Activated CD4-positive, alpha-beta T cell treated with anti-CD3 and anti-CD28 coated beads, Interleukin-2, Interleukin-6, amounts not matched to agents 100 ng/mL and 50 ng/mL, durations not matched to agents 16 hours and 8 hours (primary cell): ENCODE measurements at places on chromosomes 6 and 20.

DNA sequence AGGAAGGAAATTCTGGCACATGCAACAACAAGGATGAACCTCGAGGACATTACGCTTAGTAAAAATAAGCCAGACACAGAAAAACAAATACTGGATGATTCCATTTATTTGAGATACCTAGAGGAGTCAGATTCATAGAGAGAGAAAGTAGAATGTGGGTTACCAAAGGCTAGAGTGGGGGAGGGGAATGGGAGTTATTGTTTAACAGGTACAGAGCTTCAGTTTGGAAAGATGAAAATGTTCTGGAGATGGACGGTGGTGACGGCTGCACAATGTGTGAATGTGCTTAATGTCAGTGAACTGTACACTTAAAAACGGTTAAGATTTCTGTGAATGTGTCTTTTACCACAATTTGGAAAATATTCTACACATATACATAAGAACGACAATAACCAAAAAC, 33.9 kb upstream of the DSP start:
- no peak for DNase-seq

- DNase-seq, result no peak
Measured at GRCh38 chr6:88605271-88605670, 358.1 kb downstream of the RNGTT start.

DNA sequence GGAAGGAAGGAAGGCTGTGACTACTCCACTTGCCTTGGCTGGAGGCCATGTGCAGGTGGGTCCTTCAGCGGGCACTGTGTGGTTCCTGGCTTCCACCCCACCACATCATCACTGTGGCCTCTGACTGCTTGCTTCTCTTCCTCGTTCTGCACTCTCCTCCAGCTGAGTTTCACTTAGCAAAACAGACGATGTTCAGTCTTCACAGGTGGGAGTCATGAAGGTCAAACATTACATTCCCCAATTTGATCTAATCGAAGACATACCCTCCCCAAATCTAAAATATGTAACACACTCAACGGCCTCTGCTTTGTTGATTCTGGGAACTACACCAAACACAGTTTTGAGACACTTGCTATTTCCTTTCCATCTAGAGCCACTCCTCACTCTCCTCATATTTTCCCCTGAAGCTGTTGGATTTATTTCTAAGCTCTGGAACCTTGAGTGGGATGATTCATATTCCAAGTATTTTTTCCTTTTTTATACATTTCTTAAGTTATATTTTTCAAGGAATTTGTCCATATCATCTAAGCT, 132.5 kb upstream of the FOXA2 start:
- DNase-seq, result no peak

- no peak for DNase-seq
Measured at GRCh38 chr20:32906200-32906599, 47.5 kb downstream of the EFCAB8 start.

- DNase-seq, result no peak
Measured at GRCh38 chr20:8602389-8603116, 466.3 kb upstream of the PLCB4 start.

GRCh38 chr6:128439627-128440026, 80.8 kb downstream of the PTPRK start:
- no peak for DNase-seq

- DNase-seq, result no peak
Measured at GRCh38 chr6:28134716-28135115, 7.0 kb upstream of the ZKSCAN8 start.

DNA sequence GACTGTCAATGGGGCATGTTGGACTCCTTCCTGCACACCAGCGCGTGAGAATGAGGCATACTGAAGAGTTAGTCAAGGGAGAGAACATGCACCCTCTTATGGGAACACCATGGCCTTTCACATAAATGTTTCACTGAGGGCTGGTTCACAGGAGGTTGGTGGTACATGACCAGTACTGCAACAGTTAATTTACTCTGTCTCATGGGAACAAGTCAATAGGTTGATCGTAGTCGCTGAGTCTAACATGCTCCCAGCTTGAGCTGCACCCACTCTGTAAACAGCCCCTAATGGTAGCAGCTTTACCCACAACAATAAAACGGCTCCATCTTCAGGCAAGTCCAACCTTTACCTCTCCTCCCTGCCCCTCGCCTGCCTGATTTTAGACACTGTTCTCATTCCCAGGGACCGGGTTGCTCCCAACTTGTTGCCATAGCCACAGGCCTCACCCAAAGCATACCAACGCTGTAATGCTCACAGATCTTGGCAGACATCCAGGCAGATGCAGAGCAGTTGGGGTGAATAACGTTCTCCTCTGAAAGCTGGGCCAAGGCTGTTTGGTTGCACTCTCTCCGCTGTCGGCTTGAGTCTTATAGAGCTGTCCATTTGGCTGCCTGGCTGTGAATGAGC, 111.3 kb downstream of the LY86 start:
- no peak for DNase-seq

- no peak for DNase-seq
Measured at GRCh38 chr20:19990850-19991249, 26.3 kb upstream of the NAA20 start.

GRCh38 chr20:38004416-38004815, 28.8 kb downstream of the TTI1 start:
- no peak for DNase-seq

GRCh38 chr6:118495485-118496280, 52.4 kb upstream of the PLN start:
- peak; percentile 7 for DNase-seq

DNA sequence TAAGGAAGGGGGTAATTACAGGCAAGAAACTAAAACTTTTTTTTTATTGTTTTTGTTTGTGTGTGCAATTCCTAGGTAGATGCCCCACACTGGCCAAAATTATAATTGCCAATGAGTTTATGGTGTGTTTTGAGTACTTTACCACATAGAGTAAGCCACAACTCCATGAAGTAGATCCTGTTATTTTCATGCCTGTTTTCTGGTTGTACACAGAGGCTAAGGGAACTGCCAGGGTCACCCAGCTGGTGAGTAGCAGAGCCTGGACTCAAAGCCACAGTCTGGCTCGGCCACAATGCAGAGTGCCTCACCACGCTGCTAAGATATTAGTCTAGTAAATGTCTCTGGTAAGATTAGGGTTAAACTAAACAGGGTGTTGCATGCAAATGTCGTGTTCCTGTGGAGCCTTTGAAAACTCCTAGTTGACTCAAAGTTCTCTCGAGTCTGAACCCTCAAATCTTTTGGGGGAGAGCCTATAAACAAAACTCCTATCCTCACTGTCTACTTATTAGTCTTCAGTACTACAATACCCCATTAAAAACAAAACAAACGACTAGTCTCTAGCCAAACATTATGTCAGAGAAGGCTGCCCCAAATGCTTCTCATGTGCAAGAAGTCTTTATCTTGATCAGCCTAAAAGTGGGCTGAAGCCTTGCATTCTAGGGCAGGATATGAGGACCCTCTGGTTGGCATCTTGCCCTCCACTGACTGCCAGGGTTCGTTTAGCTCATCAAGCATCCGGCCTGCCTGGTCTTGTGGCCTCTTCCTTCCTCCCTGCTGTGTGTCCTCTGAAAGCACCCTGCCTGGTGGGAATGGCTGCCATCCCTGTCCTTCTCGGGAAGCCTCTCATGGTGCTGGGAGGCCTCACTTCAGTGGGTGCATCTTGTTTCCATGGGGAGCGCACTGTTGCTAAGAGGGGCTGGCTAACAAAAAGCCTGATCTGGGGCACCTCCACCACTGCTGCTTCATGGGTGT, 4.2 kb downstream of the DUSP22 start:
- DNase-seq, result peak; percentile 25

GRCh38 chr6:111805511-111806164, 67.6 kb downstream of the FYN start:
- peak; percentile 86 for DNase-seq

- peak; percentile 25 for DNase-seq
Measured at GRCh38 chr6:33812669-33813068, 8.9 kb upstream of the MLN start.

DNA sequence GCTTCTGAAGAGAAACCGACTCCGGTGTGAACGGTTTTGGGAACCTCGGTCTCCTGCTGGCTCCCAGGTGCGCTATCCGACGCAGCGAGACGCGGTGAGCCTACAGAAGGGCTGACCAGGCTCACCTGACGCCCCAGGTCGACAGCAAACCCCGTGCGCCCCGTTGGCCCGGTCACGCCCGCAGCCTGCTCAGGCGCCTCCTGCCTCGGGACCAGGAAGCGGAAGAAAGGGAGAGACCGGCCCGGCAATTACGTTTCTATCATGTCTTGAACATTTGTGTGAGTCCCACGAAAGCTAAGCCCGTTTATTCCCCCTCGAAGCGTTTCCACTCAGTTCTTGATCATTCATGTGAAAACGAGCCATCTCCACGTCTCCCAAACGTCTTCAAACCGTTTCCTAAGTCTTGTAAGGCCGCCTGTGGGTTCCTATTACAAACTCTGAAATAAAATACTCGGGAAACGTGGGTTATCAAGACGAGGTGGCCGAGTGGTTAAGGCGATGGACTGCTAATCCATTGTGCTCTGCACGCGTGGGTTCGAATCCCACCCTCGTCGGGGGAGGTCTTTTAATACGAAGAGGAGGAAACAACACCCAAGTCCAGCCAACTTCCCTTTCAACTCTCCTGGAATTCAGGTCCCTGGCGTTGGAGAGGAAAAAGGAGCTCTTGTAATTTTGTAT, 150.5 kb upstream of the PRSS16 start:
- peak; percentile 86 for DNase-seq

DNA sequence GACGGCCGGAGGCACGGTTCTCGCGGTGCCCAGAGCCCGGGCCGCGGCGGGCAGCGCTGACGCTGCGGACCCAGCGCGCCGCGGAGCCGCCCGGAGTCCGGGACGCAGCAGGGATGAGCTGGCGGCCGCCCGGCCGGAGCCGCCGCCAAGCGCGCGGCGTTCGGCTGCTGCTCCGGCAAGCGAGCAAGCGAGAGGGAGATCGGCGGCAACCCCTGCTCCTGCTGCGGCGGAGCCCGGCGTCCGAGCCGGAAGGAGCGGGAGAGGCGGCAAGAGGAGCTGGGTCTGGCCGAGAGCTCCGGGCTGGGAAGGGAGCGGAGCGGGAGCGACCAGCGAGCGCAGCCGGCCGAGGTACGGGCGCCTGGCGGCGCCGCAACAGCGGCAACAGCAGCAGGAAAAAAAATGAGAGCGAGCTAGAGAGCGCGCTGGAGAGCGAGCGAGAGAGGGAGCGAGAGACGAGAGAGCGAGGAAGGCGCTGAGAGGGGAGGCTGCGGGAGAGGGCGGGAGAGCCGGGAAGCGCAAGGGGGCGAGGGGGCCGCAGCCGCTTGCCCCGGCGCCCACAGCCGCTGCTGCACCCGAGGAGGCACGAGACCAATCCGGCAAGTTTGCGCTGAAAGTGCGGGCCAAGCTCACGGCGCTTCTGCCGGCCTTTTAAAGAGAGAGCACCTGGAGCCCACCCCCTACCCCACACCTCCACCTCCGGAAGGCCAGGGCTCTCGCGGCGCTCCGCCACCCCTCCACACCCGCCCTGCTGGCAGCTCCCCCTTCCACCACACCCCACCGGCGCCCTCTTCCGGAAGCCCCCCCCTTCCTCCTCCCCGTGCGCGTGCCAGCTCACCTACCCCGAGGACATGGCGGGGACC, 496 bp downstream of the GRM4 start:
- peak; percentile 23 for DNase-seq

DNA sequence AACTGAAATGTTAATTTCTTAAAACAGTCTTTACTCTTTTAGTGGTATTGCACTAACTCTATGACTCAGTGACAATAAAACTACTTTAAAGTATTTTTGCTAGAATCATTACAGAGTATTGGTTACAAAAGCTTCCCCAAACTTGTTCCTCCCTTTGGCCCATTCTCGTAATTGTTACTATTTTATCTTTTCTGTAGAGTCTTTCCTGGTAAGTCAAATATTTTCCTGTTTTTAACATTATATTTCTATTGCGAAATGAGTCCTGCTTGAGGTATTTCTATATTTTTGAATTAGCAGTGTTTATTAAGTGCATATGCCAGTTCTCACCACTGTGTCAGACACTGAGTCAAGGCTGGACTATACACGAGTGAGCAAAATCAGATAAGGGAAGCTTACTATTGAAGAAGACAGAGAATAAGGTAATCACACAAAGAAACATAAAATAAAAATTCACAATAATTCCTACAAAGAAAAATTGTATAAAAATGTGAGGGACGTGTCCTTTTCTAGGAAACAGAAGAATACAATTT, 970.5 kb downstream of the EYS start:
- no peak for DNase-seq

- peak; percentile 47 for DNase-seq
Measured at GRCh38 chr20:59525500-59526241, 78.7 kb upstream of the PHACTR3 start.

DNA sequence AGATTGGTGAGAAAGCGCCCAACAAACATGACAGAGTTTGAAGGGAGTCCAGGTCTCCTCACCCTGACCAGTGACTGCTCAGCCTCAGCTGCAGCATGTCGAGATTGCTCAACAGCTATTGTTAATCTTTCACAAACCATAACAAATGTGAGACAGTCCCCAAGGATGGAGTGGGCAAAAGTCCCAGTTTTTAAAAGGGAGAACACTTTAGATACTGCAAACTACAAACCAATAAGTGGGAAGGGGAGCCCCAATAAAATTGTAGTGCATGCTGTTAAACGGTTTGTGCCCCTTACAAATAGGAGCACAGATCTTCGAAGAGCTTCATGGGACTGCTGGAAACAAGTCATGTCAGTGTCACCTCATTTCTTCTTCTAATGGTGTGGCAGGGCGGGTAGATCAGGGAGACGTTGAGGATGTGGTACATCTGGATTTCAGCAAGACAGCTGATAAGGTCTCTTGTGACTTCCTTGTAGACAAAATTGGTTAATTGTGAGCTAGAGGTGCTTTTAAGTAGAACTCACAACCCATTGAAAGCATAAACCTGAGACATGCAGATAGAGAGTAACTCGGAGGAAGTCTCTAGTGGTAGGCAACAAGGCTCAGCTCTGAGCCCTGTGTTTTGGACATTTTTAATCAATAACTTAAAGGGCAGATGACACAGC, 134.0 kb upstream of the ARMC2 start:
- peak; percentile 38 for DNase-seq

- no peak for DNase-seq
Measured at GRCh38 chr6:42201382-42201781, 6.6 kb upstream of the GUCA1B start.

DNA sequence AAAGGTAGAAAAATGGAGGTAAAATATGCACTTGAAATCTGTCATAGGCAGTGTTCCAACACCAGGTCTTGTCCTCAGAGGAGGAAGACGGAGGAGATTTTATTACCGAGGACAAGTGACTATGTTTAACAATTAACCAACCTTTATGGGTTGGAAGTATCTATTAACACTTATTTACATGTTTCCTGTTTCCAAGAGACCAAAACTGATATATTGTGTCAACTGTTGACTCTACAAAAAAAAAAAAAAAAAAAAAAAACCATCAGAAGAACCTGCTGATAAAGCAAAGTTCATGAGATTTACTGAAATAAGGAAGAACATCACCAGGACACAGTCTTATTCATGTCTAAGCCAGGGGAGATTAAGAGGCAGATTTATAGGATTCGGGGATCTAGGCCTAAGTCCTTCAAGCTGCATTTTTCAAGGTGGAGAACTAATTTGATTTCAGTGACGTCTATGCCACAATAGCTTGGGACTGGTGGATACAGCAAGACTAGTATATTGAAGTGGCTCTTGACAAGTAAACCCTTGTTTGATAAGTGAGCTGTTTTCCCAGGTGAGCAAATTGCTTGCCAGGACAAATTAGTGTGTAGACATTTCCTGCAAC, 126.6 kb upstream of the NAA20 start:
- DNase-seq, result no peak
